ENCODE measurements at places on chromosomes 1 and 21.

DNA sequence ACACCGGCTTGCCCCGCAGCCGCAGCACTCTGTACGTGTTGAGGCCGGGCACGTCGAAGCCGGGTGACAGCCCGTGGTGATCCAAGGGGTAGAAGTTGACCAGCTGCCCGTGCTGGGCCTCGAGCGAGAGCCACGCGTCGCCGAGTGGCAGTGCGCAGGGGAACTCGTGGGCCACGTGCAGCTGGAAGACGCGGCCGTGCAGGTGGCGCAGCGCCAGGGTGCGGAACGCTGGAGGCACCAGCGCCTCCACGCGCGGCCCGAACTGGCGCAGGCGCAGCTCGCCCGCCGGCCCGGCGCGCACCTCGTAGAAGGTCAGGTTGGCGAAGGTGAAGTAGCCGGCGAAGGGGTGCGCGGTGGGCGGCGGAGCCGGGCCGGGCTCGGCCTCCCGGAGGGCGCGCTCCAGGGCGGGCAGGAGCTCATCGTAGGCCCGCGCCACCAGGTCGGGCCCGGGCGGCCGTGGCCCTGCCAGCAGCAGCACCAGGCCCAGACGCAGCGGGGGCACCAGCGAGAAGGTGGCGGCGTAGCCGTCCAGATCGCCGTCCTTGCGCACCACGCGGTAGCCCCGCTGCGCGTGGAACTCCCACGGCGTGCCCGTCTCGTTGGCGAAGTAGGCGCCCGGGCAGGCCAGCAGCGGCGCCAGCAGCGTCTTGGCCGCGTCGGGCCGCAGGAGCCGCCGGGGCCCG lies 19.5 kb downstream of the LACTBL1 start:
- DNase-seq = no peak

- DNase-seq = peak; percentile 50
Measured at GRCh38 chr1:180530501-180530900, 28.1 kb upstream of the ACBD6 start.

DNA sequence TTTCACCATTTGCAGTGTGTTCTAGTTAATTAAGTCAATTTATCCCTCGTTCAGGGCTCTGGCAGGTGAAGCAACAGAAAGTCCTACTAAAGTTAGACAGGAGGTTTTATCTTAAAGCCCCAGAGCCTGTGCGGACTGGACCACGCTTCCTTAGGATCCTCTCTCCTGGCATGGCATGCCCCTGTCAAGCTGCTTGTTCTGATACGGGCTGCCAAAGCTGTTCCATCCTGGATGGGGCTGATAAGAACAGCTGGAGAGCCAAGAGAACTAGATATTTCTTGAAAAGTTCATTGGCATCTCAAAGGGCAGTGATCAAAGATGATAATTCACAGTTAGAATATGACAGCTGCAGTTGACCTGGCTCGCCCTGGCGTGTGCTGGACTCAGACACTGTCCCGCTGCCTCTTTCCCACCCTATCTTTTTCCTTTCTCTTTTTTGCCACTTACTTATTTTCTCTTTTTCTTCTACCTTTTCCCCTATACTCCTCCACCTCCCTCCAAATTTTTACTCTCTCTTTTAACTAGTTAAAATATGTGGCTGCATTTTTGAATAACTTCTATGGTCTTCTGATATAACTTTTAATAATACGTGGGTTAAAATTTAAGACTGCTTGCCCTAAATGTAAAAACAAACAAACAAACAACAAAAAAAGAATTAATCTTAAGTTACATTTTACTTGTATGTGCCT lies 96.7 kb downstream of the ABCA4 start:
- no peak for DNase-seq

DNA sequence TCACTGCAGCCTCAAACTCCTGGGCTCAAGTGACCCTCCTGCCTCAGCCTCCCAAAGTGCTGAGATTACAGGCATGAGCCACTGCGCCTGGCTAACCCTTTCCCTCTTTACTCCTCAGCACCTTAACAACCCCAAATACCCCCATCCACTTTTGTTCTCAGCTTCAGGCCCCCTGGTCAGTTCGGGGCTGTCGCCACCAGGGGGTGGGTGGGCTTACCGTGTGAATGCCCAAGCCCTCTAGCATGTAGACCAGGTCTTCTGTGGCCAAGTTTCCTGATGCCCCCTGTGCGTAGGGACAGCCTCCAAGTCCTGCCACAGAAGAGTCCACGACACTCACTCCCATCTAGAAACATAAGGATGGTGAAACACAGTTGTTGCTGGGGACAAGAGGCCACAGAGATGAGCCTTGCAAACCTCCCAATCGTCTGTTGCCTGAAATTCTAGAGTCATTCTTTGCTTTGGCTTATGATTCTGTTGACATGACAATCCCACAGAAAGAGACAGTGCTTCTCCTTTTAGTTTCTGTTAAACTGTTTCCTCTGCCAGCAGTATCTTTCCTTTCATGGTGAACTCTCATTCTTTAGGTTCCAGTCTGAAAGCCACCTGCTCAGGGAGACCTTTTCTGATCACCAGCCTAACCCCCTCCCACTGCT lies 3.8 kb upstream of the GALE start:
- no peak for DNase-seq

DNA sequence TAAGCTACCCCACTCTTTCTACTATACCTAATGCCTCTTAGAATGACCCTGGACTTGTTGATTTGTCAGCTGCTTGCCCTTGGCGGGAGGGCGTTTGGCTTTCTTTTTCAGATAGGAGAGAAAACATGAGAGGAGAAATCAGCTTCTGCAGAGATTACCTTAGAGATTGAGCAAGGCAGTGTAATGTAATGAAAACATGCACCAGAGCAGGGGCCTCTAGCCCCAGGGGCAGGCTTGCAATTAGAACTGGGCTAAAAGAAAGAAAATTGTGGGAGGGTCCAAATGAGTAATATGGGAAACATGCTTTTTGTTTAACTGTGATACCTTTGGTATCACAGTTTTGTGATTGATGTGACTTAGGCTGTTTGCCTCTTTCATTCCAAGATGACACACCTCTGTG lies 89.7 kb downstream of the PBX1 start:
- DNase-seq = no peak

- no peak for DNase-seq
Measured at GRCh38 chr1:1125945-1126344, 10.1 kb upstream of the C1orf159 start.

GRCh38 chr1:237737448-237737847 lies 153.3 kb downstream of the ZP4 start:
- no peak for DNase-seq

GRCh38 chr1:59972216-59972927 lies 45.8 kb upstream of the CYP2J2 start:
- no peak for DNase-seq

DNA sequence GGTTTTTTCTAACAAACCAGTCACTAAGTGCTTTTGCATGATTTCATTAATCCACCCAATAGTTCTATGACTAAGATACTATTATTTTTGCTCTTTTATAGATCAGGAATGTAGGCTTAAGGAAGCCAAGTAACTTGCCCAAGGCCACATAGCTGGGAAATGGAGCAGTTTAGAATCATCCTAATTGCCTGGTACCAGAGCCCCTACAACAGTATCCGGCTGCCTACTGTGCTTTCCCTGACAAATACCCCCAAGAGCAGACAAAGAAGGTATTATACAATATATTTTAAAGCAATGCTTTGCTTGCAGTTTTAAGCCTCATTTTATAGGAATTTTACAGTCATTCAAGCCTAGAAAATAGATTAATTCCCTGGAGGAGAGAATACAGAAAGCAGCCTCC lies 45.5 kb upstream of the RASAL2 start:
- DNase-seq = no peak
